Urothelium cell line (cell line): ENCODE measurements at places on chromosomes 5 and 9.

GRCh38 chr5:187042-187431 is 4.3 kb upstream of the LRRC14B start:
- no peak for DNase-seq

GRCh38 chr5:170681013-170681433 is 102.5 kb upstream of the GABRP start:
- DNase-seq, result peak; percentile 77

DNA sequence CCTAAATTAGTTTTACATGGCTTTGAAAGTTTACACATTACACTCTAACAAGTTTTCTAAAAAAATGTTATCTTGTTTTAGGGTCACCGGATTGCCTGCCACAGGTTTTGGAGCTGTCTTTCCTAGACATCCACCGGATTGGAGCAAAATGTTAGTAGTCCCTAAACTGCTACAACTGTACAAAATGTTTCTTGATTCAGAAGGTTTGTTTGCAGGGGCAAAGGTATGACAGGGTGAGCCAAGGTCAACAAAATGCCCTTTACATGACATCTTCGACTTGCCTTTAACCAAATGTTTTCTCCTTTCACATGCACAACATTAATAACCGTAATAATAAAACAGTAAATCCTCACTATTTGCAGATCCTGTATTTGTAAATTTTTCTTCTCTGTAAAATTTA is 37.2 kb downstream of the CFAP95 start:
- no peak for DNase-seq

DNA sequence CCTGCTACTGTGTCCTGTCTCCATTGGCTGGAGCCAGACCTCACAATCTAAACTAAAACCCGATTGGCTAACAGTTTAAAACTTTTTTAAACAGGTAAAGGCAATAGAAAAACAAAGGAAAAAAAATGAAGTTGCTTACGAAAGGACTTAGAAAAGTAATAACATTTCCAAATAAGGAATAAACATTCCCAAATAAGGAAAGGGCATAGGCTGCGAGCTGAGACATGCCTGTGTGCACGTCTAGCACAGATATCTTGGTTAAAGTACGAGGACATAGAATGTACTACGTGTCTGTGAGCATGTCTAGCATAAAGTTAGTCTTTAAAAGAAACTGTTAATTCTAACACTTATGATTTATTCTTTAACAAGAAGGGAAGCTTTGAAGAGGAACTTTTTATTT is 15.3 kb upstream of the FAM120A start:
- no peak for DNase-seq

- DNase-seq, result no peak
Observed at GRCh38 chr5:142046191-142046590, 33.4 kb upstream of the GNPDA1 start.

DNA sequence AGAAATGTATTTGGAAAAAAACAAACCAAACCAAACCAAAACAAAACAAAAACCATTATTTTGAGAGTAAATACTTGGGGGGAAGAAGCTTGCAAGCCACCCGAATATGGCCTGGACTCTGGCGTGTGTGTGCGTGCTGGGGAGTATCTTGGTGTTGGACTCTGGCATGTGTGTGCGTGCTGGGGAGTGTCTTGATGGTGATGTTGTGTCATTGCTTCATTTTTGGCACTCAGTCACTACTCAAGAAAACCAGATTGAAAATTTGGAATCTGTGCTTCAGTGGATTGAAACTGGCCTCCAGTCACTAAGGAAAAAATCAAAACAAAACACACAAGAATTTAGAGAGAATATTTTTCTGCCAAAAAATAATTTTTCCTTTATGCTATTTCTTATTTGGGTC is 76.1 kb downstream of the ARRDC3 start:
- no peak for DNase-seq

GRCh38 chr9:135879237-135879601 is 28.1 kb downstream of the CAMSAP1 start:
- no peak for DNase-seq

- DNase-seq, result no peak
Observed at GRCh38 chr5:2530609-2531008, 220.9 kb downstream of the IRX2 start.

GRCh38 chr5:24477958-24478357 is 166.8 kb downstream of the CDH10 start:
- DNase-seq, result no peak

DNA sequence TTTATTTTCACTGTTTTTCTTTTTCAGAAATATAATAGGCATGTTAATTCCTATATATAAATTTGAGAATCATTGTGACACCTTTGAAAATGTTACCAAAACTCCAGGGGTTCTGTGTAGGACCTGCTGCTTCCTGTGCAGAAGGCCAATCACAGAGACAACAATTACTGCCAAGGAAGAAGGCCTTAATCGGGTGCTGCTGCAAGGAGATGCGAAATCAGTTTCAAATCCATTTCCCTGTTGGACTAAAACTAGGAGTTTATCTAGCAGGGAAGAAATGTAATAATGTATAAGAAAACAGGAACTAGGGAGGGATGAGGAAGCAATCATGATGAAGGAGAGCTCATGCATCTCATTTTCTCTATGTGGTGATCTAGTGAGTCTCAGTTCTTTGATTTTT is 209.7 kb upstream of the NUDT12 start:
- DNase-seq, result no peak
